ENCODE measurements at places on chromosomes 2 and 18.

- no peak for DNase-seq
Observed at GRCh38 chr2:240459401-240460252, 24.2 kb downstream of the GPC1 start.

- no peak for DNase-seq
Observed at GRCh38 chr2:7929281-7929680, 752.6 kb upstream of the ID2 start.

DNA sequence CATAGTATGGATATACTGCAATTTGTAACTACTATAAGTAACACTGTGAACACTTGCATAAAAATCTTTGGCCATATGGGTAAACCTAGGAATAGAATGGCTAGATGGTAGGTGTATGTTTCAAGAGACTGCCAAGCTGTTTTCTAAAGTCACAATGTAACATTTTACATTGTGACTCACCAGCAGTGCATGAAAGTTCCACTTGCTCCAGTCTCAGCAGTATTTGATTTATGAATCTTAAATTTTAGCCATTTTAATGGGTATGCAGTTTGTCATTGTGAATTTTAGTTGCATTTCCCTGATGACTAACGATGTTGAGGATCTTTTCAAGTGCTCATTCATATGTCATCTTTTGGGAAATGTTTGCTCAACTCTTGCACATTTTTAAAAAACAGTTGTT lies 86.1 kb downstream of the FARSB start:
- no peak for DNase-seq

DNA sequence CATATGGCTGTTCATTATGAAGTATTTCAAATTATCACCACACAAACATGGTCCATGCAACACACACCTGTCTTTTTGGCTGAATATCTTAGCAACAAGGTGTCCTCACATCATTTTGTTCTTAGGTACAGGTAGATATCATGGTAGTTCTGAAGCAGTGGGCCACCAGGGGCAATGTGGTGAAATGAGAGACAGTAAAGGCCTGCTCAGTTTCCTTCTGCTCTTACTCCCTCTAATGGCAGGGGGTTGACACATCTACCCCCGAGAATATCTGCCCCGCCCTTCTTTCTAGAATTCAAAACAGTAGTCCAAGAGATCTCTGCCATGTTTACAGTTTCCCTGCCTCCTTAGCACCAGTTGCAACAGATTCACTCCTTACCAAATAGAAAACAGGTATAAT lies 147.0 kb upstream of the KLHL14 start:
- no peak for DNase-seq

DNA sequence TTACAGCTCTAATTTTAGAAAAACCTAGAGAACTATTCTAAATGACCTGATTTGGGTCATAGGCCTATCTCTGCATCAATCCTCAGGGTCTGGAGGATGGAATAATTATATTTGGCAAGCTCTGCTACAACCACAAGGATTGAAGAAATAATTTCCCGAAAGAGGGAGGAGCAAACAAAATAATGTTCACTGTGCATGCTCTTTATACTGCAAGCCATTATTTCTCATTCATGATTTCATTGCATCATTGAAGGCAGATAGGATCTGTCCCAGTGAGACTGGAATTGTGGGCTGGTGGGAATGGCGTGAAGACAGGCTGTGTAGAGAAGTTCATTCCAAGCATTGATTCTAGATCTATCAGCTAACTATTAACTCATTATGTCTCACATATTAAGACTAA lies 12.7 kb upstream of the MAPRE2 start:
- no peak for DNase-seq

GRCh38 chr2:101699755-101700461 lies 2.4 kb downstream of the MAP4K4 start:
- no peak for DNase-seq

DNA sequence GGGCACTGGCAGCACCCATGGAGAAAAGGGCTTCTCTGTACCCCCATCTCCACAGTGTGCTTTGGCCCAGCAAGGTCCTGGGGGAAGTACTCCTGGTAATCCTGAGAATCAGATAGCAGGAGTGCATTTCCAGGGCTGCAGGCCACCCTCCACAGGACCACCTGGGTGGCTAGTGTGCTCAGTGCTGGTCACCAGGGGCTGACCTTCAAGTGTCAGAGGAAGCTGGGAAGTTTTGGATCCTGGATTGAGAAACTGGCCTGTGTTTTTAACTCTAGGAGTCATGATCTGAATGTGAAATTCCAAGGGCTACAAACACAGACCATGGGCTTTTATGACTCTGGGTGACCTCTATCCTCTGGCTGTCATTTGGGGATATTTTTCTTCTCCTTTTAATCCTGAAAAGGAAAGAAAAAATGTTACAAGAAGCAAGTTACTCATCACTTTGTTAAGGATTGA lies 9.3 kb downstream of the RHOB start:
- DNase-seq = no peak

GRCh38 chr2:211453311-211453887 lies 897.0 kb downstream of the CPS1 start:
- DNase-seq = no peak

DNA sequence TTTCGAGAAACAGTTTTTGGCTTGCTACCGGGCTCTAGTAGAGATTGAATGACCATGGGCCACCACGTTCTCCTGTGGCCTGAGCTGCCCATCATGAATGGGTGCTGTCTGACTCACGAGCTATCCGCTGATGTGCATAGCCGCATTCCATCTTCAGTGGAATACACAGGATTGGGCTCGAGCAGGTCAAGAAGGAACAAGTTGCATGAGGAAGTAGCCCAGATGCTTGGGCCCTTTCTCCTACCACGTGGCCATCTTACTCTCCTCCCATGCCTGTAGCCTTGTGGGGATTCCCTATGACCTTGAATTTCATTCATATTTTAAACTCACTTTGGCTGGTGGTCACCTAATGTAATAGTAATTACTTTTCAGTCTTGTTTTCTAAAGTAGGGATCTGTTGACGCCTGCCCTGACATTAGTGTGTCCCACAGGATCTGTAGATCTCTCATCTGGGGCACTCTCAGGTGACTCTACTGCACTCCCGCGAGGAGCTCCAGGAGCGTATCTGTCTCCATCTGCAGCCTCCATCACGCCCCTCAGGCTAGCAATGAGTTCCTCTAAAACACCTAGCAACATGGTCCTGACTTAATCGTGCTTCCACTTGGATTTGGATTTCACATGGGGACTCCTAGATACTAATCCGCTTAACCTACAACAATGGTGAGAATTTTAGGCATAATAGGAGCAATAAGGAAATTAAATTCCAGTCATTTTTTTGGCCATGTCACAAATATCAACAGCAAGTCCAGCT lies 67.8 kb downstream of the PSMG2 start:
- DNase-seq = no peak

DNA sequence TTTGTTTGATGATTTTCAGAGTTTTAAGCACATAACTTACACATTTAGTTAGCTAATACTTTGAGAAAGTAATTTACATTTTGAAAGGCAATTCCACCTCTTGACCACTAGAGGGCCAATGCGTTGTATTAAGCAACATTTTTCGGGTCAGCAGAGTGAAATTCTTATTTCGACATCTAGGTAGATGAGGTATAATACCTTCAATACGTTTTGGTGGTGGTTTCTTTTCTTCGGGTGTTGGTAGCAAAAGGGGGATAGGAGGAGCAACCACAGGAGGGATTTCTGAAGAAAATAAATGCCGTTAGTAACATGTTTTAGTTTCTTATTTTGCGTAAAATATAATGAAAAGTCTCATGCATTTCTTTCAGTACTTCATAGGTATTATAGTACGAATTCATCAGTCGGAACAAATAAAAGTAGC lies 106.3 kb downstream of the TTN start:
- no peak for DNase-seq

DNA sequence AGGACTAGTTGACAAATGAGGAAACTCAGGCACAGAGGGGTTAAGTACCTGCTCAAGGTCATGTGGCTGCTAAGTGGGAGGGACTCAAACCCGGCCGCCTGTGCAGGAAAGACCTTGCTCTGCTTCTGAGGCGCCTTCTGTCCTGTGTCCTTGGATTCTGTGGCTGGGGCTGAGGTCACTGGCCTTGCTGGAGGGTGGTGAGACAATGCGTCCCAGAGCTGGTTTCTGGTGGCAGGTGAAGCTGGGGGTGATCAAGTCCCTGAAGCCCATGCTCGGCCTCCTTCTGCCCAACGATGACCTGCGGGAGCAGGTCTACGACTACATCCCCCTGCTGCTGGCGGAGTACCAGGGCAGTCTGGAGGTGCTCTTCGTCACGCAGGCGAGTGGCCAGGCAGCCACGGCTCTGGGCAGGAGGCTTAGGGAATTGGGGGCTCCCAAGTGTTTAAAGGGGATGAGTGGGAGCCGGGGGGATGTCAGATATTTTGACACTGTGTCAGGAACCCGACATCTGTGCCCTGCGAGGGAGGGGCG lies 16.1 kb downstream of the MROH2A start:
- no peak for DNase-seq

DNA sequence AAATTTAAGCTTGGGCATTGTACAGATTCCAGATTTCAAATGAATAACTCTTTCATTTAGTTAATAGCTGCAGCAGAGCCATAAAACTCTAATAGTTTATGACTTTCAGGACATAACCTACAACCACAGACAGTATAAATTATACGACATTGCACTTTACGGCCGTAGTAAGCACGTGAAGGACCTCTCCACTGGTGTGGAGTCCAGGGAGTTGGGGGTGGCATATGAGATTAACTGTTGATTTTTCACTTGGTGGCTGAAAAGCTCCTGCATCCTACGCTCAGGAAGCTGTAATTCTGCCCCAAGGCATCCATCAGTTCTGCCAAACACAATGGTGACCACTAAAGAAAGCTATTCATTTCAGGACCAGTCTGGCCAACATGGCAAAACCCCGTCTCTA lies 376.2 kb downstream of the SOX11 start:
- DNase-seq = no peak

DNA sequence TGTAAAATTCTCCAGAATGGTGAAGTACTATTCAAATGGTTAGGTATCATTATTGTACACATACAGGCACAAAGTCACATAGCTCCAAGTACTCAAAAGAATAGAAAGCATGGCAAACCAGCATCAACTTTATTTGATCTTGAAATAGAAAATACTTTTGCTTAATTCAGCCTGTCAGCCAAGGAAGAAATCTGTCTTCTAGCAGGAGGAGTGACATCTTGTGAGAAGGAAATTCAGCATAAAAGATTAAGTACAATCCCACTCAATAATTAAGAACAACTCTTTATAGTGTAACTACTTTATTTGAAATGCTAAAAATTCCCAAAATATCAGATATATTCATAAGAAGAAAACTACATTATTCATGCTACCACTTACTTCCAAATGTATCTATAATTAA lies 15.8 kb downstream of the DNAJC27 start:
- DNase-seq = no peak

DNA sequence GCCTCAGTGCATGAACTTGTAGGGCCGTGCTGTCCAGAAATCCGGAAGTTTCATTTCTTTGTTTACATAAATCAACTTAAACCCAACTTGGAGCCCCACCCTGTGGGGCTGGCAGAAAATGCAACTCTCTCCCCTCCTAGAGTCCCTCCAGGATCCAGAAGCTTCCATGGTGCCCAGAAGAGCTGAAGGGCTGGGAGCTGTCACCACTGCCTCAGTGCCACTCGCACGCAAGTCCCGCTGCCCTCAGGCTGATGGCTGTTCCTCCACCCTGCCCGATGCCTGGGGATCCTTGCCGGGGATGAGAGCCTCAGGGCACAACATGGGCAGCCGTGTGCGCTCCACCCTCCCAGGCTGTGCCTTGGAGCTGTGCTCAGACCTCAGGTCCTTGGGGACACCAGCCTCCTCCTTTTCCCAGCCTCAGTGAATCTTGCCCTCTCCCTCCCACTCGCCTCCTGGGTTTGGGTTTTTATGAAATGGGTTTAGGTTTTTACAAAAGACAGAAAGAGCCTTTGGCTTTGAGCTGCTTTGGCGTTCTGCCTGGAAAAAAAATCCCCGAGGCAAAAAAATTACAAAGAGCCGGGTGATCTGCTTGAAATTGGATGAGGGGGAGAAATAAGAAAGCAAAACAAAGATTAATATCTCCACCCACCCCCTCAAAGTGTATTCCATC lies 155.2 kb downstream of the TWIST2 start:
- no peak for DNase-seq

DNA sequence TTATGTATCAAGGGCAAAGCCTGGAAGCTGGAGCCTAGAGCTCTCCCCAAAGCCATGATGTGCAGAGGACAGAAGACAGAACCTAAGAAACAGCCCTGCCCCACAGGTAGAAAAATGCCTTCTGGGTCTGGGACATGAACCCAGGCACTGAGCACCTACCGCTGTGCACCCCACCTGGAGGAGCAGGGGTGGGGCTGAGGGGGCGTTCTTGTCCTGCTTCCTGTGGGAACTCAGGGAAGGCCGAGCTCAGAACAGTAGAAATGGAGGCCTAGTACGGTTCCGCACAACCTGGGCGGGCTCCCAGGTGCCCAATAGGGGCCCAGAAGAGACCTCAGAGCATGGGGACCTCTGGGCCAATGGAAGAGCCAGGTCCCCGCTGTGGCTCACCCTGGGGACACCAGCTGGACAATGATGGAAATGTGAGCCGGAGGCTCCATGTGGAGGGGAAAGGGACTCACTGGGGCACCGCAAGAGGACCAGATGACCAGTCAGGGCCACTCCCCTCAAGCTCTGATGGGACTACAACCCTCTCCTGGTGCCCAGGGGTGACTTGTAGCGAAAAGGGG lies 3.2 kb downstream of the CRACDL start:
- no peak for DNase-seq

- DNase-seq = no peak
Observed at GRCh38 chr2:66661253-66662173, 226.6 kb downstream of the MEIS1 start.

- DNase-seq = no peak
Observed at GRCh38 chr2:110748489-110748867, 16.1 kb downstream of the ACOXL start.

DNA sequence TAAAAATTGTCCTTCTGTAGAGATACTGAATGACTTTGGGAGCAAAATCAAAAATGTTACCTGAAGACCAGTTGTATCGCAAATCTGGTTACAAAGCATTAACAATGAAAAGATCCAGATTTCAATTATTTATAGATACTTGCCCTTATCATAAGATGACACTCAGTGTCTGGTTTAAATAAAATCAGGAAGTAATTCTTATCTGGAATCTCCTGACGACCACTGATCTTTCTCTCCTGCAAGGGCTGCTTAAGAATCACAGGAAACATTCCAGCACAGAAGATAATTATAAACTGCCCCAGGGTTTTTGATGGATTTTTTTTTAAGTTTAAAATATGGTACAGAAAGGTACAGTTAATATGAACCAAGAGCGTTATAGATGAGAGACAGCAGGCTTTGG lies 205.7 kb downstream of the ALK start:
- DNase-seq = no peak

DNA sequence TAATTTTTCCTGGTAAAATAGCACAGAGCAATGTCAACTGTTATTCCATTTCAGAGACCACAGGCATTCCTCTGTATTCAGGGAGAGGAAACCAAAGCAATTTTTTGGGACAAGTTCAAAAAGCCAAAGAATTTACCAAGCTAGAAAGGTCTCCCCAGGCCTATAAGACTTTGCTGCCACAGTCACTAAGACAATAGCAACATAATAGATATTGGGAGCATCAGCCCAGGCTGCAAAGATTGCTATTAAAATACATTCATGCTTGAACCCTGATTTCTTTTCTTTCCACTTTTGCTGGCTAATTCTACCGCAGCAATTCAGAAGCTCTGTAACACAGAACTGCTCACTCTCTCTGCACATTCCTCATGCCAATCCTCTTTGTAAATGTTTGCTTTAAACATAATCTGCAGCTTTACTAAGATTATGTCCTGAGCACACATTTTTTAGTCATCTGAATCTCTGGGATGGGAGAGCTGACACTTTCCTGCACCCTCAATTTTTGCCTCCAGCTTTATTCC lies 76.3 kb downstream of the CLHC1 start:
- no peak for DNase-seq

- no peak for DNase-seq
Observed at GRCh38 chr2:189222468-189223105, 43.0 kb upstream of the COL5A2 start.
